Osteocyte (in vitro differentiated cells): ENCODE measurements at places on chromosomes 1 and 21. TPM values are rescaled to one million over a fixed set of nuclear protein-coding genes. Genes with fewer than 3 reads are reported as not detected.

DNA sequence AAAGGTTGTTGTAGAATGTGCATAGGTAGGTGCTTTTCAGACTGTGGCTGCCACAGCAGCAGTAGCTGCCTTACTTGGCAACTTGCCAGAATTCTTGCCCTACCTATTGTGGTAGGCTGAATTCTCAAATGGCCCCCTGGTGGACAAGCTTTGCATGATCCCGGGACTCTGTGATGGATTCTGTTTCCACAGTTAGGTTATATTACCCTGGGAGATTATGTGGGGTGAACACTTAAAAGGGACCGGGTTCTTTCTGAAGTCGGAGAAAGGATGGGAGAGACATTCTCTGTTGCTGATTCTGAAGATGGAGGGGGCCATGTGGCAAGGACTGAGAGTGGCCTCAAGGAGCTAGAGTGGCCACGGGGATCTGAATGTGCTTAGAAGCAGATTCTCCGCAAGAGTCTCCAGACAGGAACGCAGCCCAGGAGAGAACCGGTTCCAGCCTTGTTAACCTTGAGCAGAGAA is 32.1 kb upstream of the KCNE1 start:
- no peaks in the 10 kb centered on the region for H3K27me3 ChIP-seq
- no peaks in the 10 kb centered on the region for H3K36me3 ChIP-seq
- peak overlapping the region; percentile 97 for H3K27ac ChIP-seq
- no peak overlapping the region for H3K4me3 ChIP-seq

DNA sequence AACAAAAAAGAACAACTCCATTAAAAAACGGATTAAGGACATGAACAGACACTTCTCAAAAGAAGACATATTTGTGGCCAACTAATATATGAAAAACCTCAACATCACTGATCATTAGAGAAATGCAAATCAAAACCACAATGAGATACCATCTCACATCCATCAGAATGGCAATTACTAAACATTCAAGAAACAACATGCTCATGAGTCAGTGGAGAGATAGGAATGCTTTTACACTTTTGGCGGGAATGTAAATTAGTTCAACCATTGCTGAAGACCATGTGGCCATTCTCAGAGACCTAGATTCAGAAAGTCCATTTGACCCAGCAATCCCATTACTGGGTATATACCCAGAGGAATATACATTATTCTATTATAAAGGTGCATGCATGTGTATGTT is 1442.6 kb upstream of the B3GALT2 start:
- no peaks in the 10 kb centered on the region for H3K36me3 ChIP-seq
- no peak overlapping the region for H3K27ac ChIP-seq
- peaks cover 3% of the 10 kb centered on the region for H3K27me3 ChIP-seq
- H3K4me1 ChIP-seq: no peaks in the 10 kb centered on the region

- H3K36me3 ChIP-seq: peaks cover 23% of the 10 kb centered on the region
- no peak overlapping the region for H3K4me3 ChIP-seq
- H3K4me1 ChIP-seq: no peaks in the 10 kb centered on the region
- no peaks in the 10 kb centered on the region for H3K27me3 ChIP-seq
- no peak for DNase-seq
Observed at GRCh38 chr1:115685029-115685705, 43.4 kb downstream of the VANGL1 start.

- H3K36me3 ChIP-seq: peaks cover 9% of the 10 kb centered on the region
- no peaks in the 10 kb centered on the region for H3K4me1 ChIP-seq
- H3K27me3 ChIP-seq: no peaks in the 10 kb centered on the region
- no peak overlapping the region for H3K4me3 ChIP-seq
Observed at GRCh38 chr1:156540955-156541354, 31.4 kb downstream of the IQGAP3 start.

DNA sequence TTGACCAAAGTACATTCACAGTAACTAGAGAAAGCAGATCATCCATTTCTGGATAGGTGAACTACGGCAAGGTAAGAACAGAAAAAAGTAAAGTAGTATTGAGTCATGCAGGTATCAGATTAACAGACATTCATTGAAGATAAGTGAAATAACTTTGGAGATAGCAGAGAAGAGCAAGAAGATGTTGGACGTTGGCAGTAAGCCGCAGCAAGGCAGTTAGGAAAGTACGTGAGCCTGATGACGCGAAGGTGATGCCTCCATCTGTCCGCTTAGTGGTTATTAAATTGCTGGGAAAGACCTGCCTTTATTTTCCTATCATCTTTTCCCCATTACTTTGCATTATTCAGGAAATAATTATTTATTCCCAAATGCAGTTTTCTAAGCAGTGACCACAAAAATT is 24.9 kb upstream of the KIAA1614 start:
- H3K27ac ChIP-seq: no peak overlapping the region
- no peaks in the 10 kb centered on the region for H3K27me3 ChIP-seq
- DNase-seq: no peak
- H3K4me1 ChIP-seq: no peaks in the 10 kb centered on the region
- no peaks in the 10 kb centered on the region for H3K36me3 ChIP-seq
- no peak overlapping the region for H3K4me3 ChIP-seq

GRCh38 chr21:42245331-42246193 is 26.6 kb downstream of the ABCG1 start:
- no peak for DNase-seq
- H3K27me3 ChIP-seq: peaks cover 32% of the 10 kb centered on the region
- H3K36me3 ChIP-seq: peaks cover 3% of the 10 kb centered on the region
- H3K4me3 ChIP-seq: no peak overlapping the region
- H3K27ac ChIP-seq: no peak overlapping the region

DNA sequence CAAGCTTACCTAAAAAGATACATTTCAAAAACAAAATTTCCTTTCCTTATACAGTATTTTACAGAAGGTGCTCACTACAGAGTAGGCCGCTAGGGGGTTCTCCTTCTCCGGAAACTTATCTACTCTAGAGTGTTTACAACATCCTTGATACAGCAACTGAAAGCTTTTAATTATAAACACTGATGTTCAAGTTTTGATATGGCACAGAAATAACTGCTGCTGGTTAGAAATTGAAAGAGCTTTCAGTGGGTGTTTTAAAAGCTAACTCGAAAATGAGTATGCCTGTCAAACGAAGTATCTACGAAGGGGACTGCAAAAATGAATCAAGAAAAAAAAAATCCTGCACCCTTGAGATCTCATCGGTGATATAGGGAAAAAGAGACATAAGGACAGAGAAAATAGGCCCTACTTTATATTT is 1.0 kb downstream of the YOD1 start:
- peak overlapping the region; percentile 98 for H3K4me3 ChIP-seq
- H3K36me3 ChIP-seq: peaks cover 23% of the 10 kb centered on the region
- H3K27ac ChIP-seq: peak overlapping the region; percentile 93
- no peaks in the 10 kb centered on the region for H3K27me3 ChIP-seq
- no peak for DNase-seq

DNA sequence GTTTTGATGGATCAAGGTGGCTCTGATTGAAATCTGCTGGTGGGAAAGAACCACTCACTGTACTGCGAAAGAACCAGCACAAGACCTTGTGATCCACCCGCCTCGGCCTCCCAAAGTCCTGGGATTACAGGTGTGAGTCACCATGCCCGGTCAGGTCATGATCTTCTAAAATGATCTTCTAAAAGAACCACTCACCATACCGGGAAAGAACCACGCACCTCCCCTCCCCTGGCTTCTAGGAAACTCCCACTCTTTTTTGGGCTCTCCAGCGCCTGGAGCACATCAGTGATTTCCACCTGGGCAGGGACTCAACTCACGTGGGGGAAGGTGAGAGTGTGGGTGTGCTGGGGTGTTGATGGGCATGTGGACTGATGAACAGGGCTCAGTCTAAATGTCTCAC is 7.9 kb upstream of the RAB7B start:
- no peak overlapping the region for H3K27ac ChIP-seq
- no peak for DNase-seq
- H3K4me1 ChIP-seq: no peaks in the 10 kb centered on the region
- no peak overlapping the region for H3K4me3 ChIP-seq

The SPRR1A gene
- total RNA-seq: not detected in 2 replicates

The XPR1 gene
- 21.4 and 24.8 TPM in 2 replicates for total RNA-seq

DNA sequence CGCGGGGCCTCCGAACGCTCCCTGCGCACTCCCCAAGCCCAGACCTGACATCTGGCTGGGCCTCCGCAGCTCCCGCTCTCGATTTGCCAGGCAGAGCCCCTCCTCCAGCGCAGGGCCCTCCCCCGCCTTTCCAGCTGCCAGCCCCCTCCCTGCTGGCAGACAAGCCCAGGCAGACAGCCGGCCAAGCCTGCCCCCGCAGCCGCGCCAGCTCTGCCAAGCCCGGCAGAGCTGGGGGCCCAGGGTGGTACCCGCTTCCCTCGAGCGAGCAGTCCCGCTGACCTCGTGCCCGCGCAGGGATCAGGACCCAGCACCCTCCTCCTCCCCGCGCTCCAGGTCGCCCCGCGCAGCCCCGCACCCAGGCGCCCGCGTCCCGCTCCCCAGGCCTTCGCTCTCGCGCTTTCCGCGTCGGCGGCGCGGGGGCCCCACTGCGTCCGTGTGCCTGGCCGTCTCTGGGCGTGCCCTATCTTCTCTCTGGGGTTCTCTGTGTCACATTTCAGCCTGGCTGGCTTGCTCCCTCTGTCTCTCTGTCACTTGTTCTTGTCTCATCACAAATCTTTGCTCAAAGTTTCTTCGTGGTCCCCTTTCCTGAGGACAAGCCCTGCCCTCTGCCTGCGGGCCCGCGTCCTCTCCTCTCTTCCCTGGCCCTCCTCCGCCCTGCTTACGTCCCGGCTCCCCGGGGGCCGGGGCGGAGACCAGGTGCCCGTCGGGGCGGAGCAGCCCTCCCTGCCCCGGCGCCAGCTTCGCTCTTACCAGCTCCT is 580 bp downstream of the INKA2 start:
- peak overlapping the region; percentile 93 for H3K4me3 ChIP-seq
- no peaks in the 10 kb centered on the region for H3K36me3 ChIP-seq
- peak overlapping the region; percentile 97 for H3K27ac ChIP-seq
- peaks cover 24% of the 10 kb centered on the region for H3K4me1 ChIP-seq
- no peaks in the 10 kb centered on the region for H3K27me3 ChIP-seq

The PRKAA2 gene
- total RNA-seq: 1.8 and 2.0 TPM in 2 replicates

The HTR6 gene
- 0.16 TPM in 1 of 2 replicates, not detected in the other for total RNA-seq

DNA sequence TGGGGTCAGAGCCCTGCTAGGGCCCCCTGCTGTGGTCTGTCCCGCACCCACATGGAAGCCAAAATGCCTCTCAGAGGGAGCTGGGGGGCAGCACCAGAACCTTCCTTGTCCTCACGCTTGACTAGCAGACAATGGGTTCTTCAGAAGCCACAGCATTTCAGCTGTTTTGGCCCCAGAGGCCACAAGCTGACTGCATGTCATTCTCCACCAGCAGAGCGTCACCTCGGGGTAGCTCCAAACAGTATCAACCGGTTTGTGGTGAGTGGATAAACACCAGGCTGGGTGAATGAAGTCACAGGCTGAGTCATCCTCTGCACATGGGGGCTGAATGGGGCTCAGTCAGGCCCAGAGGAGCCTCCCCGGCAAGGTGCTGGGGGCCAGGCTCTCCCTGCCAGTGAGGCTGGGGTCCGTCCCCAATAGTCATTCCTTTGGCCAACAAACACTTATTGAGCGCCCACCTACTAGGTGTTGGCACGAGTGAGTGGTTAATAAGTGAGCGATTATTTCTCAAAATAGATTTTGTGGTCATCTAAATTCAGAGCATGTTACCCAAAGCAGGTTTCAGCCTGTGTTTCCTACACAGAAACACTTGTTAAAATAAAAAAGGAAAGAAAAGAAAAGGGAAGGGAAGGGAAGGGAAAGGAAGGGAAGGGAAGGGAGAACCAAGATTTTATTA is 9.1 kb downstream of the OLIG1 start:
- H3K4me3 ChIP-seq: no peak overlapping the region
- H3K27me3 ChIP-seq: peaks cover 53% of the 10 kb centered on the region
- H3K4me1 ChIP-seq: peaks cover 2% of the 10 kb centered on the region

- no peak overlapping the region for H3K4me3 ChIP-seq
- DNase-seq: peak; percentile 81
- no peak overlapping the region for H3K27ac ChIP-seq
- H3K27me3 ChIP-seq: no peaks in the 10 kb centered on the region
Observed at GRCh38 chr1:1082239-1082775, 8.2 kb upstream of the RNF223 start.

DNA sequence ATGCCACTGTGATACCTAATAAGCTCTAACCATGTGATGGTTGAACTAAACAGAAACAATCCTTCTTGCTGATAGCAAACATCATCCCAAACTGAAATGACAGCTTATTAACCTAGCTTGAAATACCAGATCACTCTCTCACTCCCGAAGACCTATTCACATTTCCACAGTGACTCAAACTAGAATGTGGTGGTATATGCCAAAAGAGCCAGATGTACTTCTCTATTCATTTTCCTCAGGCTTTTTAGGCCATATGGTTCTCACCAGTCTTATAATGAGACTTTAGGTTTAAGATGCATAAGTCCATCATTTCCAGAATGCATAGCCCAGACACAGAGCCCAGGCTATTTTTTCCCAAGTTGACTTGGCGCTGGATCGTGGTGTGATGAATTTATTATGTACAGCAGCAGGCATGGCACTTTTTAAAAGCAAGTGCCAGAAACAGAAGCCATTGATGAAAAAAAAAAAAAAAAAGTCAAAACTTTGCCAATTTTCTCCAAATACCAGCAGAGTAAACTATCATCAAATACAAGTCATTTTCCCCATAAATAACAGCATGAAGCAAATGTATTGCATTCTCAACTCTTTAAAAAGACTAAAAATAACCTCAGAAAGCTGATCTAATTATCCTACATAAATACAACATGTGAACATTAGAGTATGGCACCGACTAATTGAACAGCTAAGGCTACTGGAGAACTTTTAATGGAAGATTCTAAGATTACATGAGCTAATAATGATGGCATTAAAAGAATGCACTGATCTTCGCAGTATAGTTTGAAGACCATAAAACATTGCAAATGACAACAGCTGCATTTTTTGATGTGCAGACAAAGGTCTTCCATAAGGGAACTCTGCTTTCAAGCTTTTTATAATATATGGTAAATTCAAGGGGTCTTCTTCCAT is 365.4 kb downstream of the LRRIQ3 start:
- no peaks in the 10 kb centered on the region for H3K4me1 ChIP-seq
- DNase-seq: no peak
- H3K4me3 ChIP-seq: no peak overlapping the region
- H3K27ac ChIP-seq: no peak overlapping the region

DNA sequence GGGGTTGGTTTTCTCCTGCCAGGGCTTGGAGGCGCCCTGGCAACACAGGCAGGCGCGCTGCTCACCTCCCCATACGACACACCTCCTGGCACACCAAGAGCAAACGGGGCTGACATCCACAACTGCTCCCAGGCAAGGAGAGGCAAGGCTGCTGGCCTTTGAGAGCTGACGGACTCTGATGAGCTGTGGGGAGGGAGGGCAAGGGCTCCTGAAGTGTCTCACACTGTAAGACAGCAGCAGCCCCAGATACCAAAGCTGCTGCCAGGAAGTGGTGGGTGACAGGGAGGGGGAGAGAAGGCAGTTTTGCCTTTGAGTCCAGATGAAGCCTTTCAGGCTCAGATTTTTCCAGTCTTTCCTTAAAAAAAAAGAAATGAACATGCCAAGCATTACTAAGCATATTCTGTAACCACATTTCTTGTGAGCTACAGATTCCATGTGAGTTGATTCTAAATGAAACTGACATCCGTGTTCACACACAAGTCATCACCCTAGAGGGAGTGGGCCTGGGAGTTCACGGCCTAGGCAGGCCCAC is 24.3 kb downstream of the PGBD5 start:
- peak overlapping the region; percentile 10 for H3K4me3 ChIP-seq
- H3K27ac ChIP-seq: peak overlapping the region; percentile 92
- no peaks in the 10 kb centered on the region for H3K27me3 ChIP-seq
- H3K36me3 ChIP-seq: no peaks in the 10 kb centered on the region
- H3K4me1 ChIP-seq: peaks cover 15% of the 10 kb centered on the region

The CLEC20A gene
- not detected in 2 replicates for total RNA-seq

The FCAMR gene
- not detected in 2 replicates for total RNA-seq

GRCh38 chr1:226633541-226634165 is 85.1 kb downstream of the STUM start:
- no peaks in the 10 kb centered on the region for H3K4me1 ChIP-seq
- DNase-seq: no peak
- H3K4me3 ChIP-seq: no peak overlapping the region
- H3K27ac ChIP-seq: no peak overlapping the region
- H3K36me3 ChIP-seq: peaks cover 12% of the 10 kb centered on the region
